Stimulated activated CD8-positive, alpha-beta memory T cell treated with anti-CD3 and anti-CD28 coated beads, Interleukin-4, amount 100 ng/mL, for 1 hour (primary cell): ENCODE measurements at places on chromosomes 16 and 17.

GRCh38 chr17:59513934-59514841 is 51.2 kb upstream of the DHX40 start:
- DNase-seq = no peak

- DNase-seq = no peak
Observed at GRCh38 chr17:82860606-82861392, 21.0 kb upstream of the ZNF750 start.

- no peak for DNase-seq
Observed at GRCh38 chr16:81560979-81561657, 116.5 kb downstream of the CMIP start.

DNA sequence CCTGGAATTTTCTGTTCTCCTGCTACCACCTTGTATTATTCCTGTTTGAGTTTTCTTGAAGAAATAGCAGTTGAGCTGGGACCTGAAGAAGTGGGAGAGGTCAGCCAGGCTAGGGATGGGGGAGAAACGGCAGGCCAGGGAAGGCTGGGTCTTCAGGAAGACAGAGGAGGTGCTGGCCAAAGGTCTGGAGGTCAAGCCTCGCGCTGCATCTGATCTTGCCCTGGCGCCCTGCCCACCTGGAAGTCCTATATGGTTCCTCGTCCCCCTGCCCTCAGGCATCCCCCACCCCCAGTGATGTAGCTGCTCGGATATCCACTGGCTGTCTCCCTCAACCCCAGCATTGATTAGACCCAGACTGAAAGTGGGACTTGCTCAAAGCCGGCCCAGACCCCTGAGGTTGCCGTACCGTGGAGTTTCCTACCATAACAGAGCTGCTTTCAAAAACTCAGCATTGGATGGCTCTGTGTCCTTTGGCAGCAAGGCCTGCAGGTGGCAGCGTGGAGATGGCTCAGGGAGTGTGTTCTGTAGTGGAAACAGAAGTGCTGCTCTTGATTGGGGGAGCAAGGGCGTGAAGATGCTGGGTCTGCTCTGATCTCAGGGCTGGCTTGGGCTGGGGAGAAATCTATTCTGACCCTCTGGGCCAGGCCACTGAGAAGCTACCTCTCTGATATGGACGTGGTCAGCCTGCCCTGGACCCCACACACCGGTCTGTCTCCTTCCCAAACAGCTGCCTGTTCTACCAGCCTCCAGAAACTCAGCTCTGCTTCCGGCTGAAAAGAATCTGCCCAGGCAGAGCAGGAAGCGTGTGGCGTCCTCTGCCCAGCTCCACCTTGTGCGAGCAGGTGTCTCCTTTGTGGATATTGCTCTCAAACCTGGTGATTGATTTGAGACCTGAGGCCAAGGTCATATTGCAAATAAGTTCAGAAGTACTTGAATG is 107.0 kb upstream of the CACNG5 start:
- no peak for DNase-seq

GRCh38 chr17:27804113-27804512 is 3.8 kb upstream of the NOS2 start:
- no peak for DNase-seq

GRCh38 chr16:59170099-59170712 is 436.1 kb upstream of the GOT2 start:
- no peak for DNase-seq
